ENCODE measurements at places on chromosomes 2 and 18. TPM values are rescaled to one million over a fixed set of nuclear protein-coding genes. Genes with fewer than 3 reads are reported as not detected.

DNA sequence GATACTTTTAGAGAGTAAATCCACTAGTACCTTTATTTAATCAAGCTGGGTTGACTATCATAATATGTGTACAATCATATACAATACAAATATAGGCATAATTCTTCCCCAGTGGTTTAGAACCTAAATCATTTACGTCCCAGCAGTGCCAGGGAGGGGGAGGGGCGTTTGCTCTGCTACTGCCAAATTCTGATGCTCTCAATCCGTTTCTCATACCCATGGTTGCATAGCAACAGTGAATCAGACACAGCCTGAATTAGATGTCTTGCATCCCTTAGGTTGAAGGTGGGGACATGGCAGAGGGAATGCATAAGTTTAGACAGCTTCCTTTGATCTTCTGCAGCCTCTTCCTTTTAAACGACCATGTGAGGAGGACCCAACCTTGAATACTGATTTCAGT lies 135.4 kb downstream of the ABCA12 start:
- DNase-seq: peak; percentile 12

DNA sequence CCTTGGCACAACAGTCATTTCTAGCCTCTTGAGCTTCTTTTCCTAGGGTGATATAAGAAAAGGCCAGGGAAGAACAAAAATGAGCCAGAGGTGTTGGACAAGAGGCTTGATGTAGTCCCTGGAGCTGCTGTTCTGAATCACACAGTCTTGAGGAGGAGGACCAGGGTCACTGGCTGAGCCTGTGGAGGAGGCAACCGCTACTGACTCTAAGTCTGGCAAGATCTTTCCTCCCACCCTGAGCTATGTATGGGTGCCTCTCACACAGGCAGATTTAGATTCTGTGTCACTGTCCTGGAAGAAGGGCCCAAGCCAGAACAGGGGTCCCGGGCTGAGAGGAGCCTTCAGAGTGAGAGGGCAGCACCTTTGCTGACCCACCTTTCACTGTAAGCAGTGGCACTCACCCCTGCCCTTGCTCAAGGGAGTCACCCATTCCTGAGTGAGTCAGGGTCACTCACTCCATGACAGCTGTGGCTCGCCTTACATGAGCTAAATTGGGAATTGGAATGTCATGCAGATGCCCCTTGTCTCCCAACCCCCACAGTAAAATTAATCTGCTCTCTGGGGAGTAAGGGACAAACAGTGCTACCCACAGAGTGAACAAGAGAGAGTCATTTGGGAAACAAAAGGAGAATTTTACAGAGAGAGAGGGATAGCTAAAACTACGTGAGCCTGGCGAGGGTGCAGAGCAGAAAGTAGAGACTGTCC lies at the start of gene TRIM54:
Gene TRIM54, plus strand, starts transcription at position 575 of the 705 bp plus-strand sequence. CDS start 303 bp downstream, outside the sequence.
- DNase-seq: no peak

GRCh38 chr2:231187736-231188505 lies 10.5 kb upstream of the ARMC9 start:
- no peak for DNase-seq

- no peak for DNase-seq
Measured at GRCh38 chr2:100425573-100426383, 8.3 kb upstream of the CHST10 start.

DNA sequence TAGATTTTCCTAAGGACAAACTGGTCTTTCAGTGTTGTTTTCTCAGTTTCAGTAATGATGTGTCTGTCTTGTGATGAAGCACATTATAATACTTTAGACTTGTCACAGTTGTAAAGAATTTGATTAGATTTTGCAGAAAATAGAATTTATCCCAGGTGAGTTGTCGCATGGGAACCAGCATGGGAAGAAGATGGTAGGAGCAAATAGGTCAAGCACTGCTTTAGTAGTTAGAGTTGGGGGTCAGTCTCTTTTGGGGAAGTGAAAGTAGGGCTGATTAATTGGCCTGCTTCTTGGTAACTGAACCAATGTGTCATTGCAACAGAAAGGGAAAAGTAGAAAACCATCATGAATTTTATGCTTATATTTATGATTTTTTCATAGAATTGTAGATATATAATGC lies 153.2 kb upstream of the MYO3B start:
- DNase-seq: no peak

DNA sequence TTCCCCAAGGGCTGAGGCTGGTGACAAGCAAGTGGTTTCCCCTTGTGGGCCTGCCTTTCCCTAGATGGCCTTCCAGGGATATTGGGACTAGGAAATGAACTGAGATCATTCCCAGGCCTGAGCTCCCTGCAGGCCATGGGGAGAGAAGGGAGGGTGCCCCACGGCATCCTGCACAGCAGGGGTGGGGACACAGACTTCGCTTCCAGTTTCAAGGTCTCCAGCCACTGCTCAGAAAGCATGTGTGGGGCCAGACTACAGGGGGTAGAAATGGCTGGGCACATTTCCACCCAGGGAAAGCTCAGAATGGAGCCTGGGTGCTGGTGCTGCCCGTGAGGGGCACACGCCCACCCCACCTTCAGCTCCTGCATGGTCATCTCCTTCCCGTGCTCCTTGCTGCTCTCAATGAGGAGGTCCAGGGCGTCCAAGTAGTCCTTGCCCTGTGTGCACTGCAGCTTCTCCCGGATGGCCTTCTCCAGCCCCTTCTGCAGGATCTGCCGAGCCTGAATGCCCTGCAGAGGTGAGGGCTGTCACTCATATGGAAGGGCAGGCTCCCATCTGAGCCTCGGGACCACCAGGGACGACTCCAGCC lies 13.2 kb downstream of the CYP26B1 start:
- no peak for DNase-seq

The APOB gene
- polyA plus RNA-seq: 0.07 TPM
